IMR-90 (cell line): ENCODE measurements at places on chromosomes 16 and 17.

GRCh38 chr16:86528061-86528929 is 18.0 kb downstream of the FOXF1 start:
- DNase-seq, result no peak

DNA sequence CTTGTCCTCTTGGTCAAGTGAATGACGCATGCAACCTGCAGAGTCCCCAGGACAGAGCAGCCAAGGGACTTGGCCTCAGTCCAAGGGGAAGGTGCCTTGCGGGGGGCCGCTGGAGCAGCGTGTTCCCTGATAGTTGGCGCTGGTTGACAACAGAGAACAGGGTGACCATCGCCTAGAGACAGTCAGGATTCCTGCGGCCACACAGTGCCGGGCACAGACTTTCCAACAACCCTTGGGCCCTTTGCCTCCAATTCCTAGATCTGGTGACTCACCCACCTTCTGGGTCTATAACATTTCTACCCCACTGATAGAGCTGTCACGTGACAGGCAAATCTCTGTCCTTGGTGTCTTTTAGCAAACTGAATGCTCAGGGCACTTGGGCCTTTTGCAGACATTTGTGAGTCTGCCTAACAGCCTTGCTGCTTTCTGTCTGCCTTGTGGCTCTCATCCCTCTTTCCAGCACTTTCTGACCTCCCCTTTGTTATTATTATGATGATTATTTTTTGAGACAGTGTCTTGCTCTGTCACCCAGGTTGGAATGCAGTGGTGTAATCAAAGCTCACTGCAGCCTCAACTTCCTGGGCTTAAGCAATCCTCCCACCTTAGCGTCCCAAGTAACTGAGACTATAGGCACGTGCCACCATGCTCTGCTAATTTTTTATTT is 11.9 kb upstream of the TEDC2 start:
- DNase-seq, result peak; percentile 61

DNA sequence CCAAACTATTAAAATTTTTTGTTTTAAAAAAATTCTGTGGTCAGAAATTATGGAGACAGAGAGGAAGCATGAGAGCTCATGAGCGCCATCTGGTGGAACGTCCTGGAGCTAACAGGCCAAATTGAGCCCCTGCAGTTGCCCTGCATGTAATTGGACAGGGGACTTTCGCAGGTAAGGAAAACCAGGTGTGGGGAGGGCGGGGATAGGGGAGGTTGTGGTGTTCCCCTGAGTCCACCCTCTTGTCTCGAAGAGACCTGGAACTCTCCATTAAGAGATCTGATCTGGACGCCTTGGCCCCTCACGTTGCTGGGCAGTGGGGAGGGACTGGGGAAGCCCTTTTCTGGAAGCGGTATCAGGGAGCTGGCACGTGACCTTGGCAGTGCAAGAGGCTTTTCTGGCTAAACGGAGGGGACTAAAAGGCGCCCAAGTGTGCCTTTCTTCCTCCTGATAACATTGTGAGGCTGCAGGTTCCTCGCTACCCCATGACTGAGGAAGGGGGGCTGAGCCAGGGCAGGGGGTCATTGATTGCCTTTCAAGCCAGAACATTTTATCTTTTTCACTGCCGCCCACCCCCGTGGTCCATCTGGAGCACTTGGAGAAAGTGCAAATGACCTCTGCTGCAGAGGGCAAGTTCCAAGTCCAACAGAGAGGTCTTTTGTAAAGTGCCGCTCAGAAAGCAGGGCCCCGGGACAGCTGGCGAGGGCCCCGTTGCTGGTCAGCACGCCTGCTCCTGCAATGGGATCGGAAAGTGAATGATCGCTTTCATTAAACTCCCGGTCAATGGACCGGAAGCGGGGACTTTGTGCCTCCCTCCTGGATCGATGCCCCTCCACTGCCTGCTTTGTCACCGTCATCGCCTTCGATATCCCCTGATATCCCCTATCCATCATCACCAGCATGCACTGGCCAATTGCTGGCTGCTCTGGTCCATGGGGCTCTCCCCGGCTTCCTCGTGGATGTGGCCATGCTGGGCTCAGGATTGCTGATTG is 18.4 kb downstream of the PDILT start:
- peak; percentile 36 for DNase-seq

GRCh38 chr16:80122115-80122514 is 418.7 kb upstream of the DYNLRB2 start:
- no peak for DNase-seq

DNA sequence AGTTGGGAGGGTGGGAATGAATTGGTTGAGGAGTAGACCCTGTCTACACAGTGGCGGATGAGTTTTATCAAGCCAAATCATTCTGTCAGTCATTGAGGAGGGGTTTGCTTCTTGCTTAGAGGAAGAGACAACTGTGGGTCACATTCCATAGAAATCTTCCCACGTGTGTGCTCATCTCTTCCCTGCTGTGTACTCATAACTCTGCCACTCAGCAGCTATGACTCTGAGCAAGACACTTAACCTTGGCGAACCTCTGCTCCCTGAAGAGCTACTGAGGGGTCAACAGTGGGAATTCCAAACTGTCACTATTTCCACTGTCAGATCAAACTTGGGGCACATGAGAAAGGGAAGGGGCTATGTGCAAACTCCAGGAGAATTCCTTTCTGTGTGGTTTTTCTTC is 72.6 kb upstream of the COX10 start:
- no peak for DNase-seq

DNA sequence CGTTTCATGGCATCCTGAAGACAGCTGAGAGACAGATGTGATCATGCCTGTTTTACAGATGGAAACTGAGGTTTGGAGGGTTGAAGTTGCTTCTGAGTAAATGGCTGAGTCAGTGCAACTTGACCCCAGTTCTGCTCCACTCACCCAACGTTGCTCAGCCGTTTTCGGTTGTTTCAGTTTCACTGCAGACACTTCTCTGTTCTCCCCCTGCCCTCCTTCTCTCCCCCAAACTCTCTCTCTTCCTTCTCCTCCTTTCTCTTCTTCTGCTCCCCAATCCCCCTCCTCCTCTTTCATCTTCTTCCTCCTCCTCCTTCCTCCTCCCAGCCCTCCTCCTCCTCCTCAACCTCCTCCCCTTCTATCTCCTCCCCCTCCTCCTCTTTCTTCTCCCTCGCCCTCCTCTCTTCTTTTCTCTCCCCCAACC is 9.4 kb upstream of the CEP20 start:
- DNase-seq, result peak; percentile 79

- DNase-seq, result peak; percentile 45
These were observed 26.9 kb downstream of the CD300A start for GRCh38 chr17:74493331-74493833.

GRCh38 chr16:965036-965395 is 5.8 kb downstream of the LMF1 start:
- no peak for DNase-seq

GRCh38 chr16:23469814-23470213 is 16.8 kb upstream of the COG7 start:
- DNase-seq, result peak; percentile 54

DNA sequence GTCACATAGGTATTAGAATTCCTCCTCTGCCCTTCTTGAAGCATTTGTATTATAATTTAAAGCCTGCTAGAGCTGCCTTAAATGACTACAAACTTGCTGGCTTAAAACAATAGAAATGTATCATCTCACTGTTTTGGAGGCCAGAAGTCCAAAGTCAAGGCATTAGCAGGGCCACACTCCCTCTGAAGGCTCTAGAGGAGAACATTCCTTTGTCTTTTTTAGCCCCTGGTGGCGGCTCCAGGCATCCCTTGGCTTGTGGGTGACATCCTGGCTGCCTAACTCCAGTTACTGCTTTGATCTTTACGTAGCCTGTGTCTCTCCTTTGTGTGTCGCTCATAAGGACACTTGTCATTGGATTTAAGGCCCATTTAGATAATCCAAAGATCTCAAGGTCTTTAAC is 186.6 kb upstream of the SALL1 start:
- DNase-seq, result no peak

DNA sequence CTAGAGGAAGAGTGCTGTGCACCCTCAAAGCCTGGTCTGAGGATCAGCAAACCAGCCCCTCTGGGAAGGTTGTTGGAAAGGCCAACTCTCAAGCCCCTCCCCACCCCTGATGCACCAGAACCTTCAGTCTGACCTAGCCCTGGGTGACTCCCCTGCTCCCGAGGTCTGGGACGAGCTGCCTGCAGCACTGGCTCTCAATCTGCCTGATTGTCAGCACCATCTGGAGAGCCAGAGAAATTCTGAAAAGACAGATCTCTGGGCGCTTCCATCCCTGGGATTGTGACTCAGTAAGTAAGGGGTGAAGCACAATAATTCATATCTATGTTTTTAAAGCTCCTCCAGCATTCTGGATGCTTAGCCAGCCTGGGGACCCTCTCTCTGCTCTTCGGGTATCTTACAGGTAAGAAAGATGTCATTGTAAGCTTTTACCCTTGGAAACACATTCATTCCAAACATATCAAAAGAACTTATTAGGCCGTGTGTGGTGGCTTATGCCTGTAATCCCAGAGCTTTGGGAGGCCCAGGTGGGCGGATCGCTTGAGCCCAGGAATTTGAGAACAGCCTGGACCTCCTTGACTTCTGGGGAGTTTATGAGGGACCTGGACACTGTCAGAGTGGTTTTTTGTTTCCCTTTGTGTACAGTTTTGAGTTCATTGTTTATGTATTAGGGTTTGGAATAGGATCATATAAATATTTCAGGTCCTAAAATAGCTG is 147.5 kb downstream of the KCNJ12 start:
- no peak for DNase-seq

- peak; percentile 54 for DNase-seq
These were observed 137.1 kb downstream of the TRIM37 start for GRCh38 chr17:58969612-58970011.

DNA sequence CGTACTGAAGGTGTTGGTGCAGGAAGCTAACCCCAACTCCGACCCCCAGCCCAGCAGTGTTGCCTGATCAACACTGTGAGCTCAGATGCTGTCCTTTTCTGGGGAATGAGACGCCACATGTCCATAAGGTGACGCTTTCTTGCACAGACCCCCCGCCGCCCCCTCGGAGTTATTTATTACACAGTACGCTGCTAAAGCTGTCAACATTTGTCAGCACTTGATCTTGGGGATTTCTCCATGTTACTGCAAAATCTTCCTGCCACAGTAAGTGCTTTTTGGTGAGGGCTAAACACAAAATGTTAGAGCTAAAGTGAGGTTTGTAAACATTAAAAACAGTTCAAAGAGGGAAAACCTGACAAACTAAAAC is 15.9 kb downstream of the CMTM3 start:
- DNase-seq, result no peak

DNA sequence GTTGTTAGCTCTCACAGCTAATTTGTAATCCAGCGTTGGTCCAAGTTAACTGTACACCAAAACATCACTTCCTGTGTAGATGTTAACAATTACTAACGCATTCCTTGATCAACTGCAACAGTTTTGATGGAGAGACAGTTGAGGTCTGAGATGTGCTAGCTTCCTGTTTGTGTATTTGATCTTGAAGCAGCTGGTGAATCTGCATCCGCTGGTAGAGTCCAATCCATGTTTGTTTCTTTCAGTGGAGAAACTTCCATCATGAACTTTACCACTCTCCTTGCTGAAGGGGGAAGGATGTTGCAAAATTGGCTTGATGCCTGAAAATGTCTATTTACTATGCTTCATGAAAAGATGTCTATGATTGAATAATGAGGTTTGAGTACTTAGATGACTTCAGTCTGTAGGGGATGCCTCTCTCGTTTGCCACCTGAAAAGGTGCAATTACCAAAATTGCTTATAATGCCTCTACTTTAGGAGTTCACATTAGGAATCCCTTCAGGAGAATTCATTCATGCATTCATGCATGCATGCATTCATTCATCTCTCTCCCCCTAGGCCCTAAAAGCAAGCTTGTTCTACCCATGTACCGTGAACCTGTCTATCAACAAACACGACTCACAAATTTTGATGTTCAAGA is 39.6 kb upstream of the ZKSCAN2 start:
- no peak for DNase-seq

DNA sequence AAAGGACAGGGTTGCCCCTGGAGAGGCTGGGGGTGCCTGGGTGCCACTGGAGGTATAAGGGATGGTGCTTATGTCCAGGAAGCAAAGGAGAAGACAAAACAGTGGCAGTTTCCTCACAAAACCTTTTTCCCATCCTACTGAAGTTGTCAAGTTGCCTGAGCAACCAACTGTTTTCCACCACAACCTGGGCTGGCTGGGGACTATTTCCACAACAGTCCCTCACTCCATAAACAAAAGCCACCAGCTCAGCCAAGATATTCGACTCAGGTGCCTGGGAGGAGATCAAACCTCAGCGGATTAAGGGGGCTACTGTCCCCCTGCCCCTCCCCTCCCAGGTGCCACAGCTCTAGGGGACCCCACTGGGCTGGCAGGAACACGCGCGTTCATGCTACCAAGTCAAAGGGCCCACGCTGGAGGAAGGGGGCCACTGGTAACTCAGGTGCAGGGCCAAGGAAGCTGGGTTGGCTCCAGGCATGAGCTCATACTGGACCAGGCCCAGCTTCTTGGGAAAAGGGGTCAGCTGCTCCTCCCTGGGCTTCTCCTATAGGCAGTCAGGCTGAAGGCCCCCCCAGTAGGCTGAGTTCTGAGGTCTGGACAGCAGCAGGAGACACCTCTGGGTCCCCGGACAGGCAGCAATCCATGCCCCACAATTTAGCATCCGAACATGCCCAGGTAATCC is 45.7 kb upstream of the MRPS23 start:
- no peak for DNase-seq

DNA sequence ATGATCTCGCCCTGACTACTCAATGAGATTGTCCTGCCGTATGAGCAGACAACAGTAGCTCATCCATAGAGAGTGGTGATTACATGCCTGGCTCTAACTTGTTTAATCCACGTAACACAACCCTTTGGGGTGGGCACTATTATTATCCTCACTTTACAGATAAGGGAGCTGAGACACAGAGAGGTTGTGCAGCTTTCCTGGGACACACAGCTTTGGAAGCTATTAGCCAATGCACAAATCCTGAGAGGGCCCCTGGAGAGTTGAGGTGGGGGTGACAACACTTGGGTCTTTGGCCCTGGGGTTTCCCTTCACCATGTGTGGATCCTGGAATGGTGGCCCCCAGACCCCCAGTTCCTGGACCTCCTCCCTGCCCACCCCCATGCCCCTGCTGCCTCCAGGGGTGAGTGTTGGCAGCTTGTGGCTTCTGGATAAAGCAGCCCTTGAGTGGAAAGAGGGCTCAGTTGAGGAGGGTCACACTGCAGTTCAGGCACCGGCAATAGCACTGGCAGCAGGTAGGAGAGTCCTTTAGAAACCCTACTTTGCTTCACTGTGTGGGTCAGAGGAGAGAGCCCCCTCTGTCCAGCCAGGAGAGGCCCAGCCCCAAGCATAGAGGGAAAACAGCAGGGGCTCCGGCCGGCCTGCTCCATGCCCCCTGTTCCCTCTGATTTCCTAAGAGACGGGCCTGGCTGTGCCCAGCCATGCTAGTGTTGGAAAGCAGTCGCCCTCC is 230.7 kb downstream of the KATNIP start:
- no peak for DNase-seq

DNA sequence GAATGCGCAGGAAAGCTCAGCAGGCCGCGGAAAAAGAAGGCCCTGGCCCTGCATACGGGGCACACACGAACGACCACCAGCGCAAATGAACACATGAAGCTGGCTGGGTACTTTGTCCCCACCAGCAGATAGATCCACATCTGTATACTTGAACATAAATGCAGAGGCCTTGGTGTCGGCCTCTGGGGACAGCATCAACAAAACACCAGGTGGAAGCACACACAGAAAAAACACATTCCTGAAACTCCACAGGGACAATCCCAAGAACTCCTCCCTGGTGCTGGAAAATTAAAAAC is 606 bp upstream of the ZBTB4 start:
- no peak for DNase-seq

- DNase-seq, result no peak
These were observed 28.8 kb downstream of the GINS3 start for GRCh38 chr16:58421059-58421458.
